H4 (cell line): ENCODE measurements at places on chromosomes 1 and 21.

- DNase-seq, result no peak
These were observed 32.3 kb downstream of the TMEM63A start for GRCh38 chr1:225849925-225850324.

GRCh38 chr1:237811633-237812032 is 79.1 kb downstream of the ZP4 start:
- no peak for DNase-seq

DNA sequence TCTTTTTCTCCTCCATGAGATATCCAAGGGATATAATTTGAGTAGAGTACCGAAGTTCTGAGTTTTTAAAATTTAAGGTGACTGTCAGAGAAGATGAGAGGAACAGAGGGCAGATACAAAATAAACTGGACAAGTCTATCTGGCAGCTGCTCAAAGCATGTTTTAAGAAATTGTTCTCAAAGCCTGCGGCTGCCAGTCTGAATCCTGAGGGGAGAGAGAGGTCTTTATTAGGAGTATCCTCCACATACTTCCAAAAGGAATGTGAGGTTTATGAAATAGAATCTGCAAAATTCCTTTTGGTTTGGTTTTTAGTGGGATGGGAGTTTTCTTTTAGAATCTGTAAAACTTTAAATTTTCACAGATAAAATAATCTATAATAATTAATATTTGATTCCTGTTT is 41.3 kb downstream of the TTC13 start:
- DNase-seq, result no peak

DNA sequence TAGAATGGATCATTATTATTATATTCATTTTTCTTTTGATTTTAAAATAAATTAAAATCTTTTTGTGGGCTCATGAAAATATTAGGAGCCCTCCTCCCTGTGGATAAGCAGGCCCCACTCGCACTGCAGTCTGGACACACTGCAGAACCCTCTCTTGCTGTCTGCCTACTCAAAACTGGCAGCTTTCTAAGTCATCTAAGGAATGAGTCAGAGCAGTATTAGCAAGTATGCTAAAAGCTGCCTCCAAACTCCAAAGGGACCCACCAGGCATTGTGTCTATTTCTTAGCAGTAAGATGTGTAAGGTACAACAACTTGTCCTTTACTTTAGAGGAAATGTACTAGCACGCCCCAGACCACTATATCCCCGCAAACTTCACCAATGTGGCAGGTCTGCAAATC is 108.8 kb downstream of the SYF2 start:
- no peak for DNase-seq

GRCh38 chr1:207001492-207002245 is 30.9 kb downstream of the C1orf116 start:
- no peak for DNase-seq

- DNase-seq, result no peak
These were observed 36.7 kb downstream of the PAPPA2 start for GRCh38 chr1:176499671-176500070.

GRCh38 chr1:118751166-118751565 is 237.0 kb downstream of the TBX15 start:
- no peak for DNase-seq

- DNase-seq, result no peak
These were observed 97.0 kb upstream of the DPH5 start for GRCh38 chr1:101122452-101123166.

GRCh38 chr1:13597166-13597565 is 13.5 kb downstream of the PDPN start:
- no peak for DNase-seq

DNA sequence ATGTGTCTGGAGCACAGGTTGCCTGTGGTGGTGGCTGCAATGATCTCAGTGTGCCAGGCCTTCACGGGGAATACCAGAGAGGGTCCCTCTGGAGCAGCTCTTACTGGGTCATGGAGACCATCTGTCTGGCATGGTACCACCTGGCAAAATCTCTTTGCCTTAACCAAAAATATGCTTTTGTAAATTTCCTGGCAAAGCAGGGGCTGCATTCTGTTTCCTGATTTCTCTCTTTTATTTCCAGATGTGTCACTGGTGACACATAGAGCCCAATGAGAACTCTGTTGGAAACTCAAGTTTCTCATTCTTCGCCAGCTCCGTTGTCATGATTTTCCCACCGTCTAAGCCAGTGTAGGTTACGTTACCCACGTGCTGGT is 136.5 kb downstream of the FGGY start:
- DNase-seq, result peak; percentile 29
